Adrenal gland (tissue), 19 donors: ENCODE measurements at places on chromosomes 6 and 20. TPM values are rescaled to one million over a fixed set of nuclear protein-coding genes. Genes with fewer than 3 reads are reported as not detected.
A peak's percentile ranks its signal among the peaks of the same experiment; 100 is the strongest.

DNA sequence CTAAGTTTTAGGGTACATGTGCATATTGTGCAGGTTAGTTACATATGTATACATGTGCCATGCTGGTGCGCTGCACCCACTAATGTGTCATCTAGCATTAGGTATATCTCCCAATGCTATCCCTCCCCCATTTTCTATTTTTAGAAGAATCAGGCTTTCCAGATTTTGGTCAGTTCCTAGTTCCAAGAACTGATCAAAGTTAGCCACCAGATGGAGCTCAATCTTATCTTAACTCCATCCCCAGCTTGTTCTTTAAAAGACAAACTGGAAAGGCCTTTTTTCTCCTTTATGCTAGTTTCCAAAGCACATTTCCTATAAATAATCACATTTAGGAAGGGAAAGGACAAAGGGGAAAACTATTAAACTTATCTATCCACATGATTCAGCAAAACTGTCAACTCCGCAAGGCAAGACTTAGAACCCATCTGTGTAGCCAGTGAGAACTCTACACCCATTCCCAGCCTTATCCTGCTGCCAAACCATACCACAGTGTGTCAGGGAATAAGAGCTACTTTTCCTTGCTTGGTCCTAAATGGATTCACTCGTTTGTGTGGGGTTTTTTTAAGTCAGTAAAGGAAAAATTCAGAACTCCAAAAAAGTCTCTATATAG lies 22.8 kb upstream of the KHDC1 start:
- no peaks in the 10 kb centered on the region for H3K4me1 ChIP-seq
- no peak overlapping the region for H3K27ac ChIP-seq
- no peak for DNase-seq
- no peak overlapping the region for H3K4me3 ChIP-seq
- H3K36me3 ChIP-seq: no peaks in the 10 kb centered on the region
- no peaks in the 10 kb centered on the region for H3K27me3 ChIP-seq

DNA sequence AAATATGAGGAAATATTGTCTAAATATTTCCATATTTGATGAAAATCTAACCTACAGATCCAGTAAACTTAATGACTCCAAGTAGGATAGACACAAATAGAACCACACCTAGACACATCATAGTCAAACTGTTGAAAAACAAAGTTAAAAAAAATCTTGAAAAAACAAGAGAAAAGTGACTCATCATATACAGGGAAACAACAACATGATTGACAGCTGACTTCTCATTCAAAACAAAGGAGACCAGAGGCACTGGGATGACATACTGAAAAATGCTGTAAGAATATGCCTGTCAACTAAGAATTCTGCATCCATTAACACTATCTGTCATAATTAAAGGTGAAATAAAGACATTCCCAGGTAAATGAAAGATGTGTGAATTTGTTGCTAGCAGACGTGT lies 38.8 kb downstream of the BMP2 start:
- no peaks in the 10 kb centered on the region for H3K36me3 ChIP-seq
- H3K4me1 ChIP-seq: no peaks in the 10 kb centered on the region
- DNase-seq: no peak

GRCh38 chr6:159249128-159249527 lies 79.9 kb downstream of the FNDC1 start:
- H3K4me3 ChIP-seq: no peak overlapping the region
- H3K27ac ChIP-seq: no peak overlapping the region
- no peaks in the 10 kb centered on the region for H3K27me3 ChIP-seq

DNA sequence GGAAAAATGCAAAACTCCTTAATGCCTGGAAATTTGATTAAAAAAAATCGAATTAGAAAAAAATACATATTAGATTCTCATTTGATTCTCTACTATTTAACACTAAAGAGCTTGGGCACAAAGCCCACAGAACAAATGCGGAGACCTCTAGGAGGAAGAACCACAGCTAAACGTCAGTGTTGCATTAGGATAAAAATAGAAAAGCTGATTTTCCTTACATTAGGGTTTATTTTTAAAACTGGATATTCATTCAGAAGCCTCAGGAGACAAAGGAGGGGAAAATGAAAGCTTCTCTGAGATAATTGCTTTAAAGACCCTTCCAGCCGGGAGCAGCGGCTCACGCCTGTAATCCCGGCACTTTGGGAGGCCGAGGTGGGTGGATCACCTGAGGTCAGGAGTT lies 77.3 kb downstream of the ECT2L start:
- no peaks in the 10 kb centered on the region for H3K4me1 ChIP-seq
- H3K27me3 ChIP-seq: no peaks in the 10 kb centered on the region
- no peak overlapping the region for H3K27ac ChIP-seq
- no peak for DNase-seq
- no peaks in the 10 kb centered on the region for H3K36me3 ChIP-seq

DNA sequence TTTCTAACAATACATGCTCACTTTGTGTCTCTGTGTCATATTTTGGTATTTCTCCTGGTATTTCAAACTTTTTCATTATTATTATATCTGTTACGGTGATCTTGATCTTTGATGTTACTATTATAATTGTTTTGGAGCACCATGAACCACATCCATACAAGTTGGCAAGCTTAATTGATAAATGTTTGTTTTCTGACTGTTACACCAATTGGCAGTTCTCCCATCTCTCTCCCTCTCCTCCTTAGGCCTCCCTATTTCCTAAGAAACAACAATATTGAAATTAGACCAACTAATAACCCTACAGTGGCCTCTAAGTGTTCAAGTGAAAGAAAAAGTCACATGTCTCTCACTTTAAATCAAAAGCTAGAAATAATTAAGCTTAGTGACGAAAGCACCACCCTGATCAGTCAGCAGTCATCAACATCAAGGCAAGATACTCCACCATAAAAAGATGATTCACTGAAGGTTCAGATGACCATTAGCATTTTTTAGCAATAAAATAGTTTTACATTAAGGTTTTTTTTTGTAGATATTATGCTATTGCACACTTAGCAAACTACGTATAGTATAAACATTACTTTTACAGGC lies 61.5 kb downstream of the IBTK start:
- no peaks in the 10 kb centered on the region for H3K36me3 ChIP-seq
- H3K4me1 ChIP-seq: no peaks in the 10 kb centered on the region
- no peak overlapping the region for H3K27ac ChIP-seq

- no peaks in the 10 kb centered on the region for H3K36me3 ChIP-seq
- DNase-seq: no peak
- H3K27me3 ChIP-seq: no peaks in the 10 kb centered on the region
- no peak overlapping the region for H3K27ac ChIP-seq
Observed at GRCh38 chr6:36314221-36315014, 22.3 kb downstream of the BNIP5 start.

DNA sequence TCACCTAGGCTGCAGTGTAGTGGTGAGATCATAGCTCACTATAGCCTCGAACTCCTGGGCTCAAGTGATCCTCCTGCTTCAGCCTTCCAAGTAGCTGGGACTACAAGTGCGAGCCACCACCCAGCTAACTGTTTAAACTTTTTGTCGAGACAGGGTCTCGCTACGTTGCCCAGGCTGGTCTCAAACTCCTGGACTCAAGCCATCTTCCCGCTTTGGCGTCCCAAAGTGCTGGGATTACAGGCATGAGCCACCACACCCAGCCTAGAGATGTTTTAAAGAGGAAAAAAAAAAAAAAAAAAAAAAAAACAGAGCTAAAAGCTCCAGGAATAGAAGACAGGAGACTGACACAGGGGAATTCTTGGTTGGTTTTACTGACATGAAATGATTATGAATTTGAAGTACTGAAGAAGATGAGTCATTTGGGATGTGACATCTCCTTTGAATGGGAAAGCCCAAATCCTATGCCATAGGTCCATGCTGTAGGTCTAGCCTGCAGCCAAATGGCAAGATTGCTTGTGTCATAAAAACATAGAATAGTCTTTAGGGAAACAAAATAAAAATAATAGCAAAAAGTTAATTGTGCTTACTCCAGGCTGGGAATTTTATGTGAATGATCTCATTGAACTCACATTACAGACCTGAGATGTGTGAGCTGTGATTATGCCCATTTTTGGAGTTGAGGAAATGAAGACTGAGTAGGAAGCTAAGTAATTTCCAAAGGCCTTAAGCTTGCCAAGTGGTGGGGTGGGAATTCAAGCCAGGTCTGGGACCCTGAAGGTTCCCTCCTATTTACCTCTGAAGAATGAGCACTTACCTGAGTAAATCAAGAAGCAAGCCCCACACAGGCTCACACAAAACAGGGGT lies 24.3 kb upstream of the NHSL1 start:
- H3K27ac ChIP-seq: no peak overlapping the region
- H3K4me1 ChIP-seq: no peaks in the 10 kb centered on the region
- no peaks in the 10 kb centered on the region for H3K27me3 ChIP-seq
- H3K36me3 ChIP-seq: no peaks in the 10 kb centered on the region

GRCh38 chr20:29408034-29408695 lies 1849.3 kb upstream of the DEFB115 start:
- H3K27ac ChIP-seq: no peak overlapping the region
- no peaks in the 10 kb centered on the region for H3K4me1 ChIP-seq
- H3K36me3 ChIP-seq: no peaks in the 10 kb centered on the region
- H3K27me3 ChIP-seq: no peaks in the 10 kb centered on the region

DNA sequence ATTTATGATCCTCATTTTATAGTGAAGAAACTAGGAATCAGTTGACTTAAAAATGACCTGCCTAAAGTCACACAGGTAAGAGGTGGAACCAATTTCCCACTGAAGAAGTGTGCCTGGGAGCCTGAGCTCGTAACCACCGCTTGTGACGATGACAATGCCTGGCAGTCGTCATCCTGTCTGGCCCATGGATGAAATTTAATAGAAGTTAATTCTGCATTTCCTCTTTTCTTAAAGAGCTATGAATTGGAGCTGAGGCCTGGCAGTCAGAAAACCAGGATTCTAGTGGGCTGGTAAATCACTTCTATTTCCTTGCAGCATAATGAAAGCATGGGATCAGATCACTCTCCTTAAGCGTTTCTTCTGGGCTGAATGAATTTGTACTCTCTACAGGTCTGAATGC lies 200.0 kb upstream of the SGK1 start:
- no peak overlapping the region for H3K4me3 ChIP-seq
- H3K4me1 ChIP-seq: no peaks in the 10 kb centered on the region
- no peaks in the 10 kb centered on the region for H3K36me3 ChIP-seq
- peak; percentile 66 for DNase-seq
- H3K27me3 ChIP-seq: no peaks in the 10 kb centered on the region
- H3K27ac ChIP-seq: peak overlapping the region; percentile 20

GRCh38 chr6:73739096-73739495 lies 43.1 kb downstream of the CD109 start:
- H3K4me1 ChIP-seq: no peaks in the 10 kb centered on the region
- H3K4me3 ChIP-seq: no peak overlapping the region
- no peak overlapping the region for H3K27ac ChIP-seq
- no peaks in the 10 kb centered on the region for H3K36me3 ChIP-seq

- no peaks in the 10 kb centered on the region for H3K36me3 ChIP-seq
- no peak overlapping the region for H3K27ac ChIP-seq
- DNase-seq: no peak
- H3K4me3 ChIP-seq: no peak overlapping the region
- no peaks in the 10 kb centered on the region for H3K4me1 ChIP-seq
- H3K27me3 ChIP-seq: no peaks in the 10 kb centered on the region
Observed at GRCh38 chr6:105453968-105454367, 51.1 kb upstream of the PREP start.

DNA sequence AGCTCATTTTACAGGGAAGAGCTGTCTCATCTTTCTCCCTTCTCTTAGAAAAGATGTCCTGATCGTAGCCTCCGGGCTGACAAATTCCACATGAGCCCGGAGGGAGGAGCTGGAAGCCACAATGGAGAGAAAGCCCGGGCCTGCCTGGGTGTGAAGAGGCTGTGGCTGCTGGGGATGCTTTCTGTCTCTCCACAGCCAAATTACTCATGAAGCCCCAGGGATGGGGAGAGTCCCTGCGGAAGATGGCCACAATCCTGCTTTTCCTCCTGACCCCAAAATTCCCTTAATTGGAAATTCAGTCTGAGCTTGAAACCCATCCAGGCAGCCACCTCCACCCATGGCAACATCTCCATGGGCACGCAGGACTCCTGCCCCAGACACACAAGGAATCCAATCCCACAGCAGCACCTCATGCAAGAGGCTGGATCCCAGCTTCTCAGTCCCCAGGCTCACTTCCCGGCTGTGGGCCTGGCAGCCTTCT lies 32.4 kb downstream of the JPH2 start:
- H3K4me1 ChIP-seq: no peaks in the 10 kb centered on the region
- no peak for DNase-seq
- no peak overlapping the region for H3K27ac ChIP-seq
- no peaks in the 10 kb centered on the region for H3K36me3 ChIP-seq
- H3K4me3 ChIP-seq: no peak overlapping the region

DNA sequence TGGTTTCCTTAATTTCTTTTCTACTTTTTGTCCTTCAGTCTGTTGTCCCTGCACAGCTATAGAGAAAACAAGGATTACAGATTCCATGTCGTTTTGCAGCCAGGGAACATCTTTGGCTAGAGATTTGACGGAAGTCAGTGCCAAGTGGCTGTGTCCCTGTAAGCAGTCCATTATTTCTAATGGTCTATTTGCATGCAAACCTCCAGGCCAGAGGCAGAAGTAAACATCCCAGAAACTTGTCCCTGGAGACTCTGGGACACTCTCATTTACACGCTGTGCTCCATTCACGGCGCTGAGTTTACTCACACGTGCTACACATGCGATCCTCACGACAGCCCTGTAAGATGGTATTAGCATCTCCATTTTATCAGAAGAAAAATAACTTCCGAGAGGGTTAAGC lies 355.5 kb downstream of the PRKN start:
- H3K4me1 ChIP-seq: no peaks in the 10 kb centered on the region
- no peaks in the 10 kb centered on the region for H3K27me3 ChIP-seq
- H3K36me3 ChIP-seq: no peaks in the 10 kb centered on the region
- H3K27ac ChIP-seq: no peak overlapping the region
- no peak for DNase-seq
- H3K4me3 ChIP-seq: no peak overlapping the region

- no peaks in the 10 kb centered on the region for H3K36me3 ChIP-seq
- H3K4me1 ChIP-seq: no peaks in the 10 kb centered on the region
- H3K27ac ChIP-seq: peak overlapping the region; percentile 6
- no peak overlapping the region for H3K4me3 ChIP-seq
- no peak for DNase-seq
Observed at GRCh38 chr20:6705106-6705766, 62.2 kb upstream of the BMP2 start.

The JPH2 gene
- polyA plus RNA-seq: 2.8 TPM

The FGD2 gene
- 6.9 TPM for polyA plus RNA-seq

The ENPP5 gene
- 2.2 TPM for polyA plus RNA-seq

The MROH8 gene
- polyA plus RNA-seq: 4.4 TPM

The SPINT4 gene
- not detected for polyA plus RNA-seq

The DSP gene
- polyA plus RNA-seq: 5.9 TPM

The MYL9 gene
- 1,739 TPM for polyA plus RNA-seq

The RNF182 gene
- 0.18 TPM for polyA plus RNA-seq

The IP6K3 gene
- 0.44 TPM for polyA plus RNA-seq

The MYBL2 gene
- polyA plus RNA-seq: 1.5 TPM
